ENCODE measurements at places on chromosomes 3 and 15. TPM values are rescaled to one million over a fixed set of nuclear protein-coding genes. Genes with fewer than 3 reads are reported as not detected.

DNA sequence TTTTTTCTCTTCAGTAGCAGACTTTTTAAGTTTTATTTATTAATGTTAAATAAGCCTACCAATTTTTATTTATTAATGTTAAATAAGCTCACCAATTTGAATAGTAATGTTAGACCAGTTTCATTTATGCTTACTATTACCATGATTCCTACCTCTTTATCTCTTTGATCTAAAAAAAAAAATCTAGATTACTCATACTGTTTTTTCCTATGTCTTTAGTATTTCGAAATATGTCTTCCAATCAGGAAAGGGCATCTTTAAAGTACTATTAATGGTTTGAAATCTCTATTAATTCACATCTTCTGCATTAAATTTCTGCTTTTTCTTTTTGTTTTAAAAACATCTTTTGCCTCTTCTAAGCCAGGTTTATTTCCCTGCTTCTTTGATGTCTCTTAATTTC lies 27.5 kb upstream of the MAPKBP1 start:
- H3K4me1 ChIP-seq: no peaks in the 10 kb centered on the region
- DNase-seq: no peak
- no peak overlapping the region for H3K27ac ChIP-seq
- H3K4me3 ChIP-seq: no peak overlapping the region
- H3K27me3 ChIP-seq: no peaks in the 10 kb centered on the region
- H3K36me3 ChIP-seq: no peaks in the 10 kb centered on the region

DNA sequence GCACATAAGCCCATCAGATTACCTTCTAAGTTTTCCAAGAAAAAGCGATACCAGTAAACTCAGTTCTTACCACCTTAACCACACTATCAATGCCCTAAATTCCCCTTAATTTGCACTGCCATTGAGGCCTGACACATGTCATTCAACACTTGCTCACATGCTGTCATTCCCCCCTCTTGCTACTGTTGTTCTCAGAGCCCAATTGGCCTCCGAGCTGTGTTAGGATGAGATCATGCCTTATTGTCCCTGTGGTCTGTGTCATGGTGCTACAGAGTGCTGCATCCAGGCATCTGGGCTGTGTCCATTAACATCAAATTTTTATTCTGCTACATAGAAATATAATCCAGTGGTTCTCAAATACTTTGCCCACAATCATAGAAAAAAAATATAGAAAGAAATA lies 213.6 kb downstream of the SSR3 start:
- no peak overlapping the region for H3K4me3 ChIP-seq
- DNase-seq: no peak
- no peaks in the 10 kb centered on the region for H3K4me1 ChIP-seq
- no peaks in the 10 kb centered on the region for H3K27me3 ChIP-seq
- no peak overlapping the region for H3K27ac ChIP-seq
- H3K36me3 ChIP-seq: no peaks in the 10 kb centered on the region

GRCh38 chr15:83504365-83504764 lies 57.2 kb downstream of the SH3GL3 start:
- H3K27ac ChIP-seq: no peak overlapping the region
- H3K36me3 ChIP-seq: no peaks in the 10 kb centered on the region
- no peak overlapping the region for H3K4me3 ChIP-seq
- DNase-seq: no peak

DNA sequence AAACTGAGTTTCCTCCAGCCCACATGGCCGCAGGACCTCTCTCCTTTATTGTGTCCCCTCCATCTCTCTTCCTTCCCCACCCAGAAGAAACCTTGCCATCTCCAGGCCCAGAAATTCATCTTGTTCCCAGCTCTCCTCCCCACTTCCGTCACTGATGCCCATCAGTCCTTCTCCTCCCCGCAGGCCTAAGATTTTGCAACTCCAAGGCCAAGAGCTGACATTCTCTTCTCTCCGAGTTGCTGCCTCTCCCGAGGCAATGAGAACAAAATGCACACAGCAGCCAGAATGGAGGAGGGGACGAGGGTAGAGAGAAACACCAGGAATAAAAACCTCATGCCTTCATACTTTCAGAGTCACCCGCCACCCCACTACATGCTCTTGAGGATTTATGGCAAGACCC lies 526.5 kb upstream of the PROK2 start:
- H3K4me1 ChIP-seq: peaks cover 5% of the 10 kb centered on the region
- H3K27ac ChIP-seq: no peak overlapping the region
- H3K27me3 ChIP-seq: no peaks in the 10 kb centered on the region

DNA sequence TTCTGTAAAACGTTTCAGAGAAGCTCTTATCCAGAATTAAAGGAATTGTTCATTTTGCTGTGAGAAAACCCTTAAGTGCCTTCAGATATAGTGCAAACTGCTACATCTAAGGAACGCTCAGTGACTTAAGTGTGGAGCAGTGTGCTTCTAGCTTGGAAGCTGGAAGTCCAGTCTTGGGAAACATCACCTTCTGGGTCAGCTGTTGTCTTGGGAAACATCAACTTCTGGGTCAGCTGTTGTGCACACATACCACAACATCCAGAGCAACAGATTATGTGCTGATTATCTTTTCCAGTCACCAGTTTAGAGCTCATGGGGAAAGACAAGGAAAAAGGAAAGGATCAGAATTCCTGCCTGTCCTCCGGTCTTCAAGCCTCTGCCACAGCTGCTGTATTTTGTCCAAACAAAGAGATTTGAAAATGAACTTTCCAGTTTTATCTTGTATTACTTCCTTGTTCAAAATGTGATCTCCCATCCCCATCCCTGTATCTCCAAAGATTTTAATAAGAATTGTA lies 713.6 kb downstream of the NSUN3 start:
- no peak overlapping the region for H3K27ac ChIP-seq
- no peak for DNase-seq
- no peaks in the 10 kb centered on the region for H3K4me1 ChIP-seq
- no peaks in the 10 kb centered on the region for H3K36me3 ChIP-seq

GRCh38 chr15:88897456-88898194 lies 2.3 kb upstream of the HAPLN3 start:
- no peaks in the 10 kb centered on the region for H3K27me3 ChIP-seq
- H3K27ac ChIP-seq: peak overlapping the region; percentile 21
- H3K4me1 ChIP-seq: peaks cover 9% of the 10 kb centered on the region

GRCh38 chr15:75570126-75570845 lies 8.8 kb downstream of the PTPN9 start:
- no peak overlapping the region for H3K4me3 ChIP-seq
- no peak for DNase-seq
- no peaks in the 10 kb centered on the region for H3K36me3 ChIP-seq
- peaks cover 1% of the 10 kb centered on the region for H3K4me1 ChIP-seq
- H3K27ac ChIP-seq: no peak overlapping the region

- no peak overlapping the region for H3K27ac ChIP-seq
- no peaks in the 10 kb centered on the region for H3K27me3 ChIP-seq
- no peak overlapping the region for H3K4me3 ChIP-seq
- H3K36me3 ChIP-seq: no peaks in the 10 kb centered on the region
- DNase-seq: no peak
Measured at GRCh38 chr3:27671101-27671500, 51.0 kb downstream of the EOMES start.

GRCh38 chr3:17287006-17287689 lies 402.4 kb downstream of the PLCL2 start:
- no peaks in the 10 kb centered on the region for H3K27me3 ChIP-seq
- no peaks in the 10 kb centered on the region for H3K4me1 ChIP-seq
- no peak overlapping the region for H3K4me3 ChIP-seq
- no peaks in the 10 kb centered on the region for H3K36me3 ChIP-seq

The IL17RE gene
- polyA plus RNA-seq: 1.1 TPM

The ZNF774 gene
- polyA plus RNA-seq: 1.0 TPM

The FRMD4B gene
- polyA plus RNA-seq: 6.7 TPM

The OIP5 gene
- polyA plus RNA-seq: 1.5 TPM

The LDHAL6B gene
- polyA plus RNA-seq: not detected

The TOPAZ1 gene
- 0.02 TPM for polyA plus RNA-seq

The MKRN3 gene
- 0.38 TPM for polyA plus RNA-seq

The CBLB gene
- 14.8 TPM for polyA plus RNA-seq
